ENCODE measurements at places on chromosomes 3 and 15.

DNA sequence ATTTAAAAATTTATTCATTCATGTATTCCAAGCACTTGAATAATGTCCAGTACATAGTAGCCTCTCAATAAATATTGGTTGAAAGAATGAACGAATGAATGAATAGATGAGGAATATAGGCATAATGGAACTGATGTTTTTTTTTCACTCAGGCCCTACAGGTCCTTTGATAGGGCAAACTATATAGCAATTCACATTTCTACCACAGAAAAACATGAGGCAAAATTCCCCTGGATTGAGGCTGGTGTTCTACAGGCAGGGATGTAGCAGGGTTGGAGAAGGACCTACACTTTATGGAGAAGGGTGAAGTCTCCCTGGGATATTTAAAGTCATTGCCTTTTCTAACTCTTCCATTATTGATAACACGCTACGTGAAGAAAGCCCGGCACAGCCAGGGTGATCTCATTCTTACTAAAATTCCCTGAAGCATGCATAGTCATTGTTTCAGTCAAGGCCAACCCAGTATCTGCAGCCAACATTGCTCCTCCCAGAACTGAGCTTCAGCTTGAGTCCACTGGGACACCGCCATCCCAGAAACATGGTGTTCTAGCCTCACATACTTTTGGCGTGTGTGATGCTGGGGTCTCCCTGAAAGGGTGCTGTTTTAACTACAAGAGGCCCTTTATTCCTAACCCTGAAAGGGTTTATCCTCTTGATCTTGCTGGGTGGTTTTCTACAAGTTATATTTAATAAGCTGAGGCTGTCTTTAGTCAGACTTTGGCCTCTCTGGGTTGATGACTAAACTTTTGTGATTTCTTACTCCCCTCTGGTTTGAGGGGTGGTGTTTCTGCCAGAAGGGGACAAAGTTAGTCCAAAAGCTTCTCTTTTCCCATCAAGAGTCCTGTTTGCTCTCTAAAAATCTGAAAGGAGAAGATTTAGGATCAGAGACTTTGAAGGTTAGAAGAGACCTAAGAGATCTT is 25.9 kb upstream of the FBN1 start:
- no peak for DNase-seq

GRCh38 chr3:118472586-118472985 is 562.1 kb downstream of the IGSF11 start:
- no peak for DNase-seq

- no peak for DNase-seq
Measured at GRCh38 chr15:60964527-60964926, 264.6 kb downstream of the RORA start.

DNA sequence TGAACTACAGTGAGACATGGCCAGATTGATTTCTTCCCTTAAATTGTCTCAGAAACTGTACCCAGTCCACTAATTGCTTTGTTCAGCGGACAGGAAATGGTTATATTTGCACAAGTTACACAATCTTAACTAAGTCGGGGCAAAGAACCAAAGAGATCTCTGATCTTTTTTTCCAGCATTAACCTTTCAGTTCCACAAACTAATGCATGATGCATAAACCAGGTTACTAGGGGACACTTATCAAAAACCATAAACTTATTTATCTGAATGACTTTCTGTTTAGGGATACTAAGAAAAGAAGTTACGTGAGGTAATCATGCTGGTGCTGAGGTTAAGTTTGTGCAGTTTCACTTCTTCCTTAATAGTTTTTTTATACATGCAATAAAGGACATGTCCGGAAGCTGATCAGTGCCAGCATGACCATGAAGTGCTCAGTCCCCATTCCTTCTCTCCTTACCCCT is 22.4 kb downstream of the FNDC3B start:
- no peak for DNase-seq

GRCh38 chr3:181328346-181328745 is 338.8 kb upstream of the DNAJC19 start:
- no peak for DNase-seq

DNA sequence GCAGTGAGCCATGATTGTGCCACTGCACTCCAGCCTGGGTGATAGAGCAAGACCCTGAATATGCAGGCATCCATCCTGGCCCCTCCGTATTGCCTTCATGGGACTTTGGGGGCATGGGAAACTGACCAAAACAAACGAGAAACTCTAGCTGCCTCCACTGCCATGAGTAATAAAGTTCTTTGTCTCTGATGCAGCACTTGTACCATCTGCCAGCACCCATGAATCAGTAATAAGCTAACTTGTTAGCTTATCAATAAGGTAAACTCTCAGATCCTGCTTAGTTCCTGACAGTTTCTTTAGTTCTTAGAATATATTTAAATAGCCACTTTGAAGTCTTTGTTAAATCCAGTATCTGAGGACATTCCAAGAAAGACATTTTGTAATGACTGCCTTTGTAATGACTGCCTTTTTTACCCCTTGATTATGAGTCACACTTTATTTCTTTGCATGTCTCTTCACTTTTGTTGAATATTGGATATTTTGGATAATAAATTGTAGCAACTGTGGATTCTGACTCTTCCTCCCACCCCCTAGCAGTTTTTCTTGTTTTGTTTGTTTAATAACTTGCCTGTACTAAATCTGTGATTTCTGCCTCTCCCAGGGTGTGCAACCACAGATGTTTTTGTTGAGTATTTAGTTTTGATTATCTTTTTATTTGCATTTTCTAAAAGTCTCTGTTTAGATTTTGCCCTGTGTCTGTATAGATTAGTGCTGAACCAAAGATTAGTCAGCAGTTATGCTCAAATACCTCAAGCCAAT is 136.9 kb downstream of the HCN4 start:
- no peak for DNase-seq

DNA sequence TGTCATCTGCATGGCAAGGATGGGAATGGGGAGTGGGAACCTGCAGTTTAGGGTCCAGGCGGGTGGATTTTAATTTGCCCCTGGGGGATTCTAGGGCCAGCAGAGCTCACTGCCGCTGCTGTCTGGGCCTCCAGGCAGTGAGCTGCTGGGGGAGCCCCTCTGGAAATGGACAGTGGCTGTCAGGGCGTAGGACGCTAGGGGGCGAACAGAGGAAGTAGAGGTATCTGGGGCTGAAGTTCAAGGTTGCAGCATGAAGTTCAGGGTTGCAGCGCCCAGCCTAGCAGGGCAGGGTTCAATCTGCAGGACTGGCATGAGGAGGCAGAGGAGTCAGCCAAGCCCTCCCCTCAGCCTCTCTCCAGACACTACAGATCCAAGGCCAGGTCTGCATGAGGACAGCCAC is 49.5 kb downstream of the APBA2 start:
- no peak for DNase-seq

GRCh38 chr3:32297366-32297765 is 58.9 kb downstream of the CMTM8 start:
- DNase-seq, result peak; percentile 45

GRCh38 chr3:24490151-24490550 is 4.5 kb downstream of the THRB start:
- DNase-seq, result no peak

DNA sequence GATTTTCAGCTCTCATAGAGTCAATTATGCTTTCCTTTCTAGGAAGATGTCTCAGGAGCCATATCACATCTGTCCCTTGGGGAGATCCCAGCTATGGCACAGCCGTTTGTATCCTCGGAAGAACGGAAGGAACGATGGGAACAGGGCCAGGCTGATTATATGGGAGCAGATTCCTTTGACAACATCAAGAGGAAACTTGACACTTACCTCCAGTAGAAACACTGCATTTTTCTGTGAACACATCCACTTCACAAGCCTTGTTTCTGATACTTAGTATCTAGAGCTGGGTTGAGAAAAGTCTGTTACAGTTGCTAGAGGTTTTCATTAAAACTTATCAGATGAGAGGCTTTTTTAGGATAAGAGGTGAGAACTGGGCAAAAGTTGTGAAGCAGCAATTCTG is 35.4 kb downstream of the GYG1 start:
- DNase-seq, result no peak

GRCh38 chr3:50008931-50009330 is 69.0 kb downstream of the RBM6 start:
- DNase-seq, result no peak

GRCh38 chr3:73568371-73568862 is 56.3 kb downstream of the PDZRN3 start:
- DNase-seq, result no peak

- no peak for DNase-seq
Measured at GRCh38 chr3:163785693-163786092, 1292.6 kb downstream of the SI start.

GRCh38 chr3:120114376-120114775 is 20.1 kb upstream of the GSK3B start:
- DNase-seq, result no peak
